ENCODE measurements at places on chromosomes 2 and 18. TPM values are rescaled to one million over a fixed set of nuclear protein-coding genes. Genes with fewer than 3 reads are reported as not detected.

The REG1B gene
- not detected for total RNA-seq

GRCh38 chr2:101307950-101308431 is 510 bp downstream of the RNF149 start:
- no peak for DNase-seq

The SRD5A2 gene
- total RNA-seq, result 0.05 TPM

The TAF4B gene
- 12.3 TPM for total RNA-seq

Data from NCI-H460 (cell line).